Neural crest cell (in vitro differentiated cells): ENCODE measurements at places on chromosomes 5 and 9.

DNA sequence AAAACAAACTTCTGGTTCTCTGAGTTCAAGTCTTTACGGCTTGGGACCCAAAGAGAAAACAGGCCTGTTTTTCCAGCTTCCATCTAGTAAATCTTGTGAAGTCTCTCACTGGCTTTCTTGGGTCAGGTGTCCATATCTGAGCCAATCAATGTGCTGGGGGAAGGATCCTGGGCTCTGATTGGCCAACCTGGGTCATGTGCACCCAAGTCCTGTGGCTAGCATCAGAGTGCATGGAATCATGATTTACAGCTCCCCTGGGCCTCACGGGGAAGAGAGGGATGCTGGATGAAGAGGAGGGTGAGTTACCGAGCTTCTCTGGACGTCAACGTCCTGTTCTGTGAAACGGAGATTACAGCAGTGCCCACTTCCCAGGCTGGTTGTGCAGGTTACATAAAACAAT lies 19.4 kb downstream of the CXCL14 start:
- no peak for DNase-seq

- no peak for DNase-seq
Measured at GRCh38 chr5:87311405-87312279, 44.0 kb downstream of the RASA1 start.

- DNase-seq, result no peak
Measured at GRCh38 chr9:35980289-35981011, 22.5 kb upstream of the OR2S2 start.

DNA sequence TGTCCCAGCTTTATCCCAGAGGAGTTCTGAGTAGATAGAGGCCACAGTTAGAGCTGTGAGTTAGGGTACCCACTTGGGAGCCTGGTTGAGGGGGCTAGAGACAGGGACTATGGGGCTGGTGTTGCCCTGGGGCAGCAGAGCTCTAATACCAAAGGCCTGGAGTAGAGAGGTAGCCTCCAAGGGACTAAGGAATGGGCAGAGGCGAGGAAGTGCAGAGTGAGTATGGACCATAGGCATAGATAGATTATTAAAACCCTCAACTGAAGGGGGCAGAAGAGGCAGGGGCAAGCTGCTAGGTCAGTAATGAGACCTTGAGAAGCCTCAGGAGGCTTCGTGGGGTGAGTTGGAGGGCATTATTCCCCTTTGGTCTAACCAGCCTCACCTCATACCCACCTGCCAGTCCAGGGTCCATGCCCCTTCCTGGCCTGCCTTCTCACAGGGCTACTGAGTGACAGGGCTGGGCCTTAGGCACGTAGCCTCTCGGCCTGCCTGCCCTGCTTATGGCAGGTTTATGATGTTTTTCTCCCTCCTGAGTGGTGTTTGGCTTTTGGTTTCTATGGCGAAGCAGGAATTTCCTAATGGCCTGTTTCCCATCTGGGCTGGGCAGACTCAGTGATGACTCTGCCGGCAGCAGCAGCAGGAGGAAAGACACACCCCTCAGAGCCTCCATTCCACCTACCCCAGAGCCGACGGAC lies 8.0 kb downstream of the PDLIM4 start:
- no peak for DNase-seq

DNA sequence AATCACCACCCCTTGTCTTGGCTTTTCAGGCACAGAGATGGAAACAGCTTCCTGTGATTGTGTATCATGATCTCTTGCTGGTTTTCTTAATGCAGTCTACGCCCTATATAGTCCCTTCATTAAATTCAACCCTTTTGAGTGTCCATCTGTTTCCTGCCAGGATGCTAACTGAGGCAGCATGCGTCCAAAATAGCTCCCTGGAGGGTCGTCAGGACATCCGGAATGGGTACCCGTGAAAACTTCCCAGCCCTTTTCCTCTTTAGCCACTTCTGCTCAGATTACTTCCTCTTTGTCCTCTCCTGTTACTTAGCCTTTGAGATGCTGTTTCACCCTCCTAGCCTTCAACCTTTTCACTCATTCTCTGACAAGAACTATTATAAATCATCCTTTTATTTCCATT lies 79.8 kb upstream of the KLF9 start:
- no peak for DNase-seq

GRCh38 chr9:133545494-133546286 lies 11.2 kb downstream of the ADAMTSL2 start:
- no peak for DNase-seq

- DNase-seq, result no peak
Measured at GRCh38 chr5:129022599-129022998, 57.3 kb downstream of the SLC27A6 start.

GRCh38 chr9:120413121-120414048 lies 166.6 kb downstream of the CDK5RAP2 start:
- no peak for DNase-seq

DNA sequence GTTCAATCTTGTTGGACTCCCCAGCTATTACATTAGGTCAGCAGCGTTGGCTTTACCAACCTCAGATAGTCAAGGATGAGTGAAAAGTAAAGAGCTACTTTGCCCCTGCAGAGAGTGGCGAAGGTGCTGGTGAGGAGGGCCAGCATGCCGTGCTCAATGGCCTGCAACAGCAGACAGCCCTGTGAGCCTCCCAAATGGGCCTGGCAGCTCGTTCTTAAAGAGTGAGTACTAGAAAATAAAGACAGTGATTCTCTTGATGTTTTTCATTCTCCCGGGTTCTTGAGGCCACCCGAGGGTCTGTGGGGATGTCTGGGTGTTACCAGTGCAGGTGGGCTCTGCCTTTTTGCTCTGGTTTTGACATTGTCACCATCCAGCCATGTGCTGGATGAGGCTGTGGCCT lies 16.2 kb downstream of the GADD45G start:
- DNase-seq, result no peak

DNA sequence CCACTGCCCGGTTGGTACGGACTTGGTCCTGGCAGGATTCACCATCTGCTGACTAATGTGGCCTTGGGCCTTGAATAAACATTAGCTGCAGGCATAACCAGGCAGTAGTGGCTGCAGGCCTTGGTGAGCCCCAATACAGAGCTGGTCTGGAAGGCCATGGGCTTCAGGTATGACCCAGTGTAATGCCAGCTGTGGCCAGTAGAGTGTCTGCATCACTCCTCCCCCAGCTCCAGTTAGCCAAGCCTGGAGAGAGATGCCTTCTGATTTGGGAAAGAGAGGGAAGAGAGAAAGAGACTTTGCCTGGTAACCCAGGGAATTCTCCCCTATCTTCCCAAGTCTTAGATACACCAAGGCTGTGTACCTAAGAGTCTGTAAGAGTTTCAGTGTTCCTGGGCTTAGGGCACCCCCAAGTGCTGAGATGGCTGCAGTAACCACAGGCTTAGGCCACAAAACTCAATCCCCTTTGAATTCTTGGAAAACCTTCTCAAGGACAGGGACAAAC lies 5.6 kb upstream of the C5 start:
- DNase-seq, result no peak
